ENCODE measurements at places on chromosomes 5 and 9.

GRCh38 chr9:6052293-6052919, 37.0 kb upstream of the RANBP6 start:
- no peak for DNase-seq

GRCh38 chr9:34485822-34486221, 27.2 kb downstream of the DNAI1 start:
- DNase-seq: no peak

- no peak for DNase-seq
Measured at GRCh38 chr9:95834281-95834907, 41.1 kb upstream of the ERCC6L2 start.

DNA sequence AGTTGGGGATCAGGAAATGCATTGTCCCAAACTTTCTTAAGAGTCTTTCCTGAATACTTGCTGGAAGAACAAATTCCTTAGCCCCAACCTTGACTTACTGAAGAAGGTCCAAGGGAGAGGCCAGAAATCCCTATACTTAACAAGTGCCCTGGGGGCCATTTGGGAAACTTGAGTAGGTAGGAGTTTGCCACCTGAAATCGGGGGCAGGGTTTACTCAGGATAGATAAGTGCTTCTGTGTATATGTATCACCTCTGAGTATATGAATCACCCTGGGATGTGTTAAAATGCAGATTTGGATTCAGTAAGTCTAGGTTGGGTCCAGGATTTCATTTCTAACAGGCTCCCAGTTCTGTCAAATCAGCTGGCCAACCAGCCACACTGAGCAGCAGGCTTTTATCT, 47.9 kb upstream of the MYO10 start:
- DNase-seq: no peak

DNA sequence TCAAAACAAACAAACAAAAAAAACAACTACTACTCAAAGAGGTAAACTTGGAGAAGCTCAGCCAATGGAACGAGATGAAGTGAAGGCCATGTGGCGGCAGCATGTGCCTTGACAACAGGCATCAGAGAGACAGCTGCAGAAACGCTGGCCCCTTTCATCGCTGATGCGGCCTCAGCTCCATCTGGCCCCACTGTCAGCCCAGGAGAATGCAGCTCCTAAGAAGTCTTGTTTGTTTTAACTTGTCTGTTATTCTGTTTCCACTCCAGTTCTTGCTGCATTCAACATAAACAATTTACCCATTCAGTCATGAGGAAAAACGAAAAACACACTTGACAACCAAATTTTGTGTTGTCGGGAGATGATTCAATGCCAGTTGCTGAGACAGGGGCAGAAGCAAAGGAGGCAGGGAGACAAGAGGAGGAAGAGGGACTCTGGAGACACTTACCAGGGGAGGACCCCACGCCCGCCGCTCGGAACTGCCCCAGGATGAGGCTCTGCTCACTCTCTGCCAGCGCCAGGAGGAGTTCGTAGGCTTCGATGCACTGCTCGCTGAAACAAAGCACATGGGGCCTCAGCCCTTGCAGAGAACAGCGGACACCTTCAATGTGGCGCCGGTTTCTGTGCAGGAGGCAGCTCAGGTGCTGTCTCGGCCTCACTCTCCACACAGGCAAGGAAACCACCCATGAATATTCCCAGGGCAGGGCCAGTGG, 91.2 kb downstream of the DCP2 start:
- no peak for DNase-seq

DNA sequence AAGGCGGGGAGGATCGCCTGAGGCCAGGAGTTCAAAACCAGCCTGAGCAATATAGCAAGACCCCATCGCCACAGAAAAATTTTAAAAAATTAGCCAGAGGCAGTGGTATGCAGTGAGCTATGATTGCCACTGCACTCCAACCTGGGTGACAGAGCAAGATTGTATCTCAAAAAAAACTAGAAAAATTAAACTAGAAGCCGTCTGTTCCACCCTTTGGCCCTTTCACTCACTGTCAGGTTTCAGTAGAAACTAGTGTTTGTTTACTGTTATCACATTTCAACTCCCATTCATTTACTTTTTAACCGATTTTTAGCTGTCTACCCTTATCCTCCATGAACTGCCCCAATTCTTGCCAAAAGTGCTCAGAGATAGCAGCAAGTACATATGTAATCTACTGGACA, 8.3 kb downstream of the UGCG start:
- no peak for DNase-seq
